Hepatocyte (in vitro differentiated cells): ENCODE measurements at places on chromosomes 4 and X. TPM values are rescaled to one million over a fixed set of nuclear protein-coding genes. Genes with fewer than 3 reads are reported as not detected.
A peak's percentile ranks its signal among the peaks of the same experiment; 100 is the strongest.

DNA sequence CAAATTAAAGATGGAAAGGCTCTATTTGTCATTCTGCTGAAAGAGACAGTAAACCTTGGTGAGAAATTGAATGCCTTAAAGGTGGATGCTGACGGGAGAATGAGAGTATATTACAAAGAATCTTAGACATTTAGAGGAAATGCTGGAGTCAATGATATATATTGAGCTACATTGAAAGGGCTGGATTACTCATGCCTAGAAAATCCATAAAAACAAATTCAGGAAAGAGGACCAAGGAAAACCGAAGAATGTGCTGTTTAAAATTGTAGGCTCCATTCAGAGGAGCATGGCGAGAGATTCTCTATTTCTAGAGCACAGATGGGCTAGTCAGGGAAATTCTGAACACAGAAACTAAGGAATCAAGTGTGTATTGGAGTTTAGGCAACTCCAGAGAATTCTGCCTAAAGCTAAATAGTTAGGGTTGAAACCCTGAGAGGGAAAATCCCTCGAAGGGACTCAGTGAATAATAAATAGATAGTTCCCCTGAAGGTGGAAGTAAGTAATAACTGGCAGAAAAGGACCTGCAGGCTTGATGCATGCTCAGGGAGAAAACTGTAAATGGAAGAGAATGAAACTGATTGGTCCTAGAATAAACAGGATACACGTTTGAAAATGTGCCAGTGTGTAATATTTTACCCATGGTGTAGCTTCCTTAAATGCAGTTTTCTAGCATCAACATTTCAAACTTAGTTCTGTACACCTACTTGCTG is 1532.4 kb upstream of the TENM3 start:
- H3K36me3 ChIP-seq = no peaks in the 10 kb centered on the region
- DNase-seq = no peak
- H3K4me3 ChIP-seq = no peak overlapping the region
- no peak overlapping the region for H3K27ac ChIP-seq

DNA sequence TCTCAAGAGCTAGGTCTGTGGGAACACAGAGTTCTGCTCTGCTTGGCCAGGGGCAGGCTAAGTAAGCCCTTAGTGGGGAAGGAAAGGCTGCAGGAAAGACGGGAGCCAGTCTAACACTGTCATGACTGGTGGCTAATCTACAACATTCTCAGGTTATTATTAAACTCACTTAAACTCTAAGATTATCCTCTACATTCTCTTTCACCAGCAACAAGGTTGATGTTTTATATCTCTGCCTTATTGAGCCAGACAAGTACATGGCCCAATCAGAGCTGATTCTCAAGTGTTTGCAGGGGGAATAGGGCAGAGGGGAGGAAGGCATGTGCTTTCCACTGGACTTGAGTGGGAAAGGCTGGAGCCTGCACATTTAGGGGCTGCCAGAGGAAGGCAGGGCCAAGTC is 50.9 kb upstream of the FAM241A start:
- no peaks in the 10 kb centered on the region for H3K4me1 ChIP-seq
- no peaks in the 10 kb centered on the region for H3K36me3 ChIP-seq
- H3K27ac ChIP-seq = no peak overlapping the region
- DNase-seq = no peak

- no peak overlapping the region for H3K4me3 ChIP-seq
- peaks cover 7% of the 10 kb centered on the region for H3K4me1 ChIP-seq
- no peaks in the 10 kb centered on the region for H3K27me3 ChIP-seq
- H3K36me3 ChIP-seq = no peaks in the 10 kb centered on the region
- peak overlapping the region; percentile 75 for H3K27ac ChIP-seq
Observed at GRCh38 chrX:119655125-119655524, 37.8 kb downstream of the SEPTIN6 start.

- no peak overlapping the region for H3K4me3 ChIP-seq
- no peaks in the 10 kb centered on the region for H3K27me3 ChIP-seq
- no peak for DNase-seq
- H3K36me3 ChIP-seq = no peaks in the 10 kb centered on the region
- no peak overlapping the region for H3K27ac ChIP-seq
Observed at GRCh38 chr4:100926039-100926717, 408.4 kb upstream of the EMCN start.

The OPN1MW2 gene
- not detected in 2 replicates for total RNA-seq

The PDK3 gene
- 22.5 and 30.9 TPM in 2 replicates for total RNA-seq

DNA sequence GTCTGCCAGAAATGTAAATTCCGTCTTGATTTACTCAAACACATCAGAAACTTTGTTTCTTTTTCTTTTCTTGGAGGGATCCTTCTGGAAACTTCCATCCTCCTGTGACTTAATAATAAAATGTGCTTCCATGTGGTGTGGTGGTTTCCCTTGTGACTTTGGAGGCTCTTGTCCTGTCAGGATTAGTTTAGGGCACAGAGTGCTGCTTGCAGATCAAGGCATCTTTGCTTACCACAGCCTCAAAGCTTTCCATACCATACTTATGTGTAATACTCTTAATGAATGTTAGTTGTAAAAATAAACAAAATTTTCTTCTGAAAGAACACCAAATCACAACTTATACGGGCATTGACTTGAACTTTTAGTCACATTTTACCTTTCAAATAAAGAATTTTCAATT is 27.4 kb downstream of the GBA3 start:
- no peak for DNase-seq
- no peaks in the 10 kb centered on the region for H3K27me3 ChIP-seq
- H3K4me3 ChIP-seq = no peak overlapping the region

DNA sequence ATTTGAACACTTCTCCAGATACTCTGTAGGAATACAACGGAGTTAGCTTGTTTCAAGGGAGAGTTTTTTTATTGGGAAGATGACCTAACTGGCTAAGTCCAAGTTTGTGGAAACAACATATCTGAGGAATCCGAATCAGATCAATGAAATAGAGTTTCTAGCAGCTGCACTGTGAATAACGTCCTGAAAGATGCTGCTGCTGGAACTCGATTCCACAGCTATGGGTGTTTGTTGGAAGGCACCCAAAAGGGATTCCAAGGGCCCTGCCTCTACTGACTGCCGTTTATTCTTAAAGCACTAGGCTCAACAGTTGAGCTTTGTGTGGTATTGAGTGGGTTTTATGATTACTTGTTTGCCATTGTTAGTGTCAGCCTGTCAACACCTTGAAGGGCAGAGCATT is 6.6 kb upstream of the GBA3 start:
- H3K27ac ChIP-seq = no peak overlapping the region
- no peaks in the 10 kb centered on the region for H3K4me1 ChIP-seq
- H3K27me3 ChIP-seq = no peaks in the 10 kb centered on the region
- no peak overlapping the region for H3K4me3 ChIP-seq
- no peaks in the 10 kb centered on the region for H3K36me3 ChIP-seq

DNA sequence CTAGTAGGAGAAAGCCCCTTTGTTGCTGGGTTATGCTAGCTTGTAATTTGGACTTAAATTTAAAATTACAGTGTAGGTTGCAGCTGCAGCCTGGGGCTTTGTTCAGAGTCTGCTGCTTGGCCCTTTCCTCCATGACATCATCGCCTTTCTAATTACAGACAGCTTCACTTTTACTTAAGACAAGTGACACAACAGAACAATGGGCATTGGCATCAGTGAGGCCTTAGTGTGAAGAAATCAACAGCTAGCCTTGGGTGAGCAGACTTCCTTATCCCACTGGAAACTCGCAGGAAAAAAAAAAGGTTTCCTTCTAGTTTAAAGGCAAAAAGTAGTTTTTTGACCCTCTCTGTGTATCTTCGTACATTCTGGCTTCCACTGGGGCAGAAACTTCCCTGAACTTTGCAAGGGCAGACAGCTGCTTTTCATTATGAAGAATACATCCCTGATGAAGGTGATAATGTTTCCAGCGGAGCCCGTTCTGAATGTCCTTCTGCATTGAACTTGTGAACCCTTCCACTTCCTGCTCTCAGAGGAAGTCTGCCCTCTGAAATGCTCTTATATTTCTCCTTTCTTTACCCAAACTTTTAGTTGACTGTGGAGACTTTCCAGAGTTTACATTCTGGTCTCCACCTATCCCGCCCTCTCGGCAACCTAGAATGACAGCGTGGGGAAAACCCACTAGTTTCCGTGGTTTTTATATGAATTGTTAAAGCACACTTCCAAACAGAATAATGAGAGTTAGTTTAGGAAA is 123.2 kb upstream of the FAM9C start:
- H3K36me3 ChIP-seq = no peaks in the 10 kb centered on the region
- H3K4me1 ChIP-seq = peaks cover 25% of the 10 kb centered on the region
- peak; percentile 24 for DNase-seq

The FOXR2 gene
- not detected in 2 replicates for total RNA-seq

The KLHL13 gene
- 44.9 and 49.4 TPM in 2 replicates for total RNA-seq

DNA sequence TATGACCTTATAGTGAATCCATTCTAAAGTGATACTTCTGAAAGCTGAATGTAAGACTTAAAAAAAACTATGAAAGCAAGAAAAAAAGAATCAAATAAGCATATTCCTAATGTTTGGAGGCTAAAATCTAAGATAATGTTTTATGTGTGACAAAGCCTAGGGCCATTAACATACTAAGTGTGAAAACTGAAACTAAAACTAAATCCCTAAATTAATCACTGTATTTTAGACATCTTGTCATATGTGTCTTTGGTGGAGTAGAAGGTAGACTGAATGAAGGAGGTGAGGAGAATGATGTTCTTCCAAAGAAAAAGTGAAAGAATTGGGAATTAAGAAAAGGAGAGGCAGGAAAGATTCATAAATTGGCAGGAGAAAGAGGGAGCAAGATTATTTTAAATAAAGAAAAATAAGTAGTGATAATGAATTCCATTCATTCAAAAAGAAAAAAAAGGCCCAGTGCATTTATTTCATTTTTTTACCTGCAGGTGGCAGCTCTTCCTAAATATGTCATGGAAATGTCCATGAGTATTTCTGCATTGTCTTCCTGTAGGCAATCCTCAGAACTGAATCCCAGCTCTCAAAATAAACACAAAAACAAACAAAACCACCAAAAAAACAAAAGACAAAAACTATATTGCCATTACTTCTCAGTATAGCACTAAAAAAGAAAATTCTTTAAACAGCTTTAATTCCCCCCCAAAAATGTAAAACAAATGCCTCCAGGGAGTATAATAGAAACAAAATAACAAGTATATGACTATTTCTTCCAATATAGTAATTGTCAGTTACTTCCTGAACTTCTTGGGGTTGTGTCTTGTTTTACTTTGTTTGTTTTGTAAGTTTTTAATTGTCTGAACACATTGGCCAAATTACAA is 17.0 kb upstream of the AP1AR start:
- no peaks in the 10 kb centered on the region for H3K27me3 ChIP-seq
- no peak overlapping the region for H3K4me3 ChIP-seq
- no peaks in the 10 kb centered on the region for H3K4me1 ChIP-seq
- H3K27ac ChIP-seq = no peak overlapping the region
- no peaks in the 10 kb centered on the region for H3K36me3 ChIP-seq

DNA sequence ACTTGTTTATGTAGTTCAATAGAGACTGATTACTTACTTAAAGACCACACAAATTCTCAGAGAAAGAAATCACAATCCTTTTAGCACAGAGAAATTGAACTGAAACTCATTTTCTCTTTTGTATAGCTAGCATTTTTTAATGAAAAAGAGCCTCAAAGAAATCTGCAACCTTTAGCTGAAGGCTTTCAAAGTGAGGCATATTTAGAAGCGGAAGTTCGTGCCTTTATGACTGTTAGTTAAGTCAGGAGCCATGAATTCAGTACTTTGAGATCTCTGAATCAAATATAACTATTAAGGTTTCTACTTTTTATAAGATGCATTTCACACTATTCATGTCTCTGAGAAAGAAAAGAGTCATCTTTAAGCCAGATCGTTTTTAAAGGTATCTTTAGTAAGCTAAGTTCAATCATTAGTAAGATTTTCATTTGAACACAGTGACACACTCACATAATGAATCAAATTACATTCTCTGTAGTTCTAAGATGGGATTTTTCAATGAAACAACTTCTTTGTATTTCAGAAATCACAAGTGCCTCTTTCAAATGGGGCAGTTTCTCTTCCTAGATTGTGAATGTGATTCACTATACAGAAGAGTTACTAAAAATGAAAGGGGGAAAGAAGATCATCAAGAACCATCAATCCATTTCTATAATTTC is 61.4 kb downstream of the SMARCA1 start:
- H3K4me3 ChIP-seq = no peak overlapping the region
- no peaks in the 10 kb centered on the region for H3K27me3 ChIP-seq
- H3K27ac ChIP-seq = no peak overlapping the region

The ASB11 gene
- 0.20 and 0.40 TPM in 2 replicates for total RNA-seq

DNA sequence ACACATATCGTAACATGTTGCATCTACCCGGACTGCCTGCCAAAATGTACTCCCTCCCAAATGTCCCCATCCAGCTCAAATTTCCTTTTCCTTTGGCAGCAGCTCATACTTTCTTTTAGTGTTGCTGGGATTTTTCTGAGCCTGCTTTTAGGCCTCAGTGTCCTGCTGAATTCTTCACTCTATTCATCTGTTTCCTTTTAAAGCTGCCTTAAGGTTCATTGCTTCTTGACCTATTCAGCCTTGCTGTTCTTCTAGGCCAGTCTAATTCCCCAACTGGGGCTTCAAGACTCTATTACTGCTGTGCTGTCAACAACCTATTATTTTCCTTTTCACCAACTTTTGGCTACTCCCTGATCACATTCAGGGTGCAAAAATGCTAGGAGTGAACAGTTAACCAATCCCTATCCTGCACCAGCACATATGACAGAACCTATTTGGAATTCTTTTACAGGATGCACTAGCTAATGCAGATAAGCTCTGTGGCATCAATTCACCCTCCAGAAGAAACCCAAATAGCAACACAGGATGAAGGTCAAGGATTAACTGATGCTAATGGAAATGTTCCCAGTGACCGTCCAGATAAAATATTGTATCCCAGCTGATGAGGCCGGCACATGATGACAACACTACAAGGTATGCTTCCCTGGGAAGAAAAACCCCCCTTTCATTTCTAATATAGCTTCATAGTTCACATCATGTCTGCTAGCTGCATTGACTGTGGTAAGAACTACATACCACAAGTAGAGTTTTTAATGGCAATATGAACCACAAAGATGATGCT is 114.7 kb upstream of the TTC29 start:
- peaks cover 6% of the 10 kb centered on the region for H3K4me1 ChIP-seq
- no peak overlapping the region for H3K4me3 ChIP-seq
- no peaks in the 10 kb centered on the region for H3K27me3 ChIP-seq
- no peak for DNase-seq
- H3K36me3 ChIP-seq = no peaks in the 10 kb centered on the region

GRCh38 chr4:153610623-153611376 is 73.3 kb upstream of the TLR2 start:
- no peak overlapping the region for H3K4me3 ChIP-seq
- H3K4me1 ChIP-seq = no peaks in the 10 kb centered on the region
- no peak for DNase-seq
- no peak overlapping the region for H3K27ac ChIP-seq
- H3K36me3 ChIP-seq = no peaks in the 10 kb centered on the region
- no peaks in the 10 kb centered on the region for H3K27me3 ChIP-seq

GRCh38 chrX:9286234-9286633 is 178.6 kb upstream of the TBL1X start:
- H3K4me3 ChIP-seq = no peak overlapping the region
- no peak overlapping the region for H3K27ac ChIP-seq
- no peaks in the 10 kb centered on the region for H3K36me3 ChIP-seq
- H3K27me3 ChIP-seq = no peaks in the 10 kb centered on the region

GRCh38 chrX:78997870-78998558 is 52.8 kb downstream of the P2RY10 start:
- no peak for DNase-seq
- H3K4me3 ChIP-seq = no peak overlapping the region
- no peaks in the 10 kb centered on the region for H3K4me1 ChIP-seq
- H3K36me3 ChIP-seq = no peaks in the 10 kb centered on the region
- no peaks in the 10 kb centered on the region for H3K27me3 ChIP-seq
- no peak overlapping the region for H3K27ac ChIP-seq

- no peaks in the 10 kb centered on the region for H3K27me3 ChIP-seq
- DNase-seq = no peak
- H3K36me3 ChIP-seq = no peaks in the 10 kb centered on the region
Observed at GRCh38 chr4:174993916-174994315, 75.8 kb downstream of the ADAM29 start.

The COL4A5 gene
- total RNA-seq = 95.0 and 99.0 TPM in 2 replicates
